Activated T-cell treated with anti-CD3 and anti-CD28 coated beads for 1 hour (primary cell): ENCODE measurements at places on chromosomes 1 and 21.

DNA sequence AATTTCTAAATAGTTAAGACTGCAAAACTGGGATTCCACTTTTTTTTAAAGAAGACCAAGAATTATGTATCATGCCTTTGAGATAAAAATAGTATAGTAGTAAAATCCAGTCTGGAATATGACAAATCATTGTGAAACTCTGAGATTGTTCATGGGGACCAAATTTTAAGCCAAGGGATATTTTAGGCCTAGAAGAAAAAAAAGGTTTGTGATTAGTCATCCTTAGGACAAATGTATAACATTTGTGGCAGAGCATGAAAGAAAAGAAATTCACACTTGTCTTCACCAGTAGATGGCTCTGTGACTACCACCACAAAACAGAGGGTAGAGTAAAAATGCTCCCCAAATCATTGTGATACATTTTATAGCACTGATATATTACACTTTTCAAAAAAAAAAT is 226.1 kb downstream of the KCTD3 start:
- no peak for DNase-seq

DNA sequence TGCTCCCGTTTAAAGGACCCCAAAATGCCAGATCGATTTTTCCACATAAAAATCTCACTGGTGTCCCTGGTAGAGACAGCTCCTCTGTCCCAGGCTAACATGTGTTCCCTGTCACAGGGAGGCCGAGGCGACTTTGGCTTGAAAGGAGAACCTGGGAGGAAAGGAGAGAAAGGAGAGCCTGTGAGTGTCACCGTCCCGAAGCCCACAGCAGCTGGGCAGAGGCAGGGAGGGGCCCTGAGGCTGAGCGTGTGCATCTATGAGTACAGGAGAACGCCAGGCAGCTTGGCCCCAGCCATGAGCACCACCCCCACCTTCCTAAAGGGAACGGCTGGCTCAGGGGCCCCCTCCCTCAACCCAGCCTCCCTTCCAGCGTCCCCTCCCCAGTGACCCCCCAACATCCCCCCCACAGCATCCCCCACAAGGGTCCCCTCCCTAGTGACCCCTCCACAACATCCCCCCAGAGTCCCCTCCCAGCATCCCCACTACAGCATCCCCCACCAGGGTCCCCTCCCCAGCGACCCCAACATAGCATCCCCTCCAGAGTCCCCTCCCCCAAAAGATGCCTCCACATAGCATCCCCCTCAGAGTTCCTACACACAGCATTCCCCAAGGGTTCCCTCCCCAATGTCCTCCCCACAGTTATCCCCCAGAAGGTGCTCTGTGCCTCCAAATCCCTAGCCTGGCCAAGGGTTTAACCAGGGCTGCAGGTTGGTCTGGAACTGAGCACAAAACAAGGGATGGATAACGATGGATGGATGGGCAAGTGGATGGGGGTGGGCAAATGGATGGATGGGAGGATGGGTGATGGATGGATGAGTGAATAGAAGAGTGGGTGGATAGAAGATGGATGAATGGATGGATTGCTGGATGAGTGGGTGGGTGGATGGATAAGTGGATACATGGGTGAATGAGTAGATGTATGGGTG is 25.1 kb downstream of the COL6A2 start:
- no peak for DNase-seq

- DNase-seq, result no peak
These were observed 18.6 kb downstream of the A3GALT2 start for GRCh38 chr1:33302325-33302724.

- no peak for DNase-seq
These were observed 3.9 kb upstream of the CD1C start for GRCh38 chr1:158285756-158286241.

DNA sequence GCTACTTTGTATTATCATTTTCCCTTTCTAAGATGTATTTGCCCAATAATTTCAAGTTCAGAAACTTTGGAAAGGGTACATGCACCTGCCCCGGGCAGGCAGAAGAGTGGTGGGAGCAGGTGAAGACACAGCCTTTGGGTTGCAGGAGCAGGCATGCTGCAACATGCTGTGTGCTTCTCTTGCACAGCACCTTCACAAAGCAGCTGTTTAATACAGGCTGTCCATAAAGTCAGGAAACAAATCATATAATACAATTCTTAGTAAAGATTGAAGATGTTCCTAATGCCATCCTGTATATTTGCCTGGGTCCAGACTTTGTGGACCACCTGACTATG is 182.9 kb downstream of the ZNF281 start:
- no peak for DNase-seq

GRCh38 chr1:217747156-217747769 is 116.1 kb downstream of the SPATA17 start:
- DNase-seq, result no peak

DNA sequence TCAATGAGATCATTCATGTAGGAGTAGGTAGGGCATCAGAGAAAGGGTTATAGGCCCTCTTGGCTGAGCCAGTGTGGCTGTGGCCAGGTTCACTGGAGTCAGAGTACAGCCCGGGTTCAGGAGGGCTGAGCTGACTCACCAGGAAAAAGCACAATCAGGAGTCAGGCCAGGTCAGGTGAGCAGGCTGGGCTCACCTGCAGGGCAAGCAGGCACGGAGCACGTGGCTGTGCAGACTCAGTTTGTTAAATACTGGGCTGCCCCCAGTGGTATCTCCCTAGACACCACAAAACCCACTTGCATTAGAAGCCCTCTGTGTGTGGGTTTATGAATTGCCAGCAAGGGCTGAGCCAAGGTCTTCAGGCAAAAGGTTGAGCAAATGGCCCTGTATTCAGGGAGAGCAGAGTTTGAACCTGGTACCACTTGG is 122.1 kb upstream of the SERBP1 start:
- no peak for DNase-seq

GRCh38 chr21:31910074-31910470 is 37.3 kb downstream of the HUNK start:
- DNase-seq, result no peak
